ENCODE measurements at places on chromosomes 2 and 18.

DNA sequence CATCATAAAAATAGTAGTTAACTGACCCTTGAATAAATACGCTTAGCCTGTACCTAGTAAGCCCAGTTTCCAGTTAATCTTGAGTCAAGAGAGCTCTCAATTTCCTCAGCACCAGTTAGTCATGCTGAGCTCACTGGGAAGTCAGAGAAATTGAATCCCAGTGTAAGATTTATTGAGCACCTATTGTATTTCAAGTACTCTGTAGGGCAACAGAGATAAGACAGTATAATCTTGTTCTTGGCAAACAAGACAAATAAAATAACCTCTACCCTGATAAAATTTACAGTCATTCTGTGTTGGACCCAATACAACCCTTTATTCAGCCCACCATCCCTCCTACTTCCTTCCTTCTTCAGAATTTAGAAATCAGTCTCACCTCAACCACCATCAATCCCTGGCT lies 71.9 kb upstream of the NRP2 start:
- DNase-seq, result no peak

DNA sequence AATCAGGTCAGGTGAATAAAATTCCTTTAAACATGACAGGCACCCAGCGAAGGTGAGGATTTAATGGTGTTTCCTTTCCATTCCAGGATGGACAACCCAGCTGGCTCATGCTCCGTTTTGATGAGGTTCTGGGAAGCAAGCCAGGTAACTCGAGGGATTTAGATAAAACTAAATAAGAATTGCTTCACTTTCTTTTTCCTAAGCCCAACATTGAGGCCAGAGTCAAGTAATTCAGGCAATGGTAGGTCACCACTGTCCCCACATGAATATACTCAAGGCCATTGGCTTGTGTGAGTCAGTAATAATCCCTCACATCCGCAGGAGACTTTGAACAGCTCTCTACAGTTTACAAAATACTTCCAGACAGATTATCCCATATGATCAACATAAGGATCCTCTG lies 16.2 kb upstream of the LRATD1 start:
- DNase-seq, result no peak

- DNase-seq, result no peak
Observed at GRCh38 chr18:50044402-50044801, 150.5 kb downstream of the MYO5B start.

GRCh38 chr2:17857021-17857420 lies 21.4 kb upstream of the KCNS3 start:
- no peak for DNase-seq

GRCh38 chr18:67875944-67876343 lies 359.4 kb upstream of the DSEL start:
- no peak for DNase-seq

GRCh38 chr2:181578829-181579228 lies 78.1 kb downstream of the CERKL start:
- DNase-seq, result no peak
